CD14-positive monocyte (primary cell): ENCODE measurements at places on chromosomes 6 and 20.

- DNase-seq: peak; percentile 14
Measured at GRCh38 chr6:27478141-27478705, 5.3 kb upstream of the ZNF184 start.

- no peak for DNase-seq
Measured at GRCh38 chr20:62292108-62292507, 10.7 kb upstream of the ADRM1 start.

- no peak for DNase-seq
Measured at GRCh38 chr6:85255661-85256060, 194.2 kb upstream of the NT5E start.

- no peak for DNase-seq
Measured at GRCh38 chr6:34476447-34476846, 10.6 kb downstream of the PACSIN1 start.

DNA sequence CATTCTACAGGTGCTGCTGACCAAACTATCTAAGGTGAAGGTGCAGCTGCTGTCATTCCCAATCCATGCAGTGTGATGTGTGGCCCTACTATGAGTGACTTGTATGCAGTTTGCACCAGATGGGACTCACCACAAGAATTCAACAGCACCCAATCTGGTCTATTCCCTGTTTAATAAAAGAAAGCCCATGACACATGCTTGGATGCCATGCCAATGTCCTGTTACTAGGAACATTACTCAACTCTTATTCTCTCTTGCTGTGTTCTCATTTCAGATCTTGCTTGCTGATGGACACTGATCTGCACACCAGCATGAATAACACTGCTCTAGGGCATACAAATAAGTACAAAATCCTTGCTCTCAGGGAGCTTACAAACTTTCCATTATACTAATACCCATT lies 221.6 kb upstream of the CDYL start:
- no peak for DNase-seq

GRCh38 chr20:2872459-2873009 lies 747 bp upstream of the PTPRA start:
- peak; percentile 45 for DNase-seq

- no peak for DNase-seq
Measured at GRCh38 chr20:21104921-21105320, 1.2 kb downstream of the LINC00237 start.

GRCh38 chr6:110541701-110542309 lies 65.4 kb upstream of the SLC22A16 start:
- DNase-seq: no peak

DNA sequence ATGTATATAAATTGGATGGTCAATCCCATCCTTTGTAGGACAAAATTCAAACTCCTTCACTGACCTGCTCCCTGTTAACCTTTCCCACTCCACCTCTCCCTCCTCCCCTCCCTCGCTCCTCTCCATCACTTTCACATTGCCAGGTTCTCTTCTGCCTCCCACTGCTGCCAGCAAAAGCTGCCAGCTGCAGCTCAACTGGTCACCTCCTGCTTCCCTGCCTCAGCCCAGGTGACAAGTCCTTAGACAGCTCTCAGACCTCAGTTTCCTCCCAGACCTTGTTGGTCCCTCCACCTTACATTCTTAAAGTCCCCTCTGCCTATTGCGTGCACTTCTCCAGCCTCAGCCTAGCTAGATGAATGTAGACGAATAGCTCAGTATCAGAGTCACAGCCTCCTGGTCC lies 23.3 kb upstream of the RTF2 start:
- DNase-seq: no peak

DNA sequence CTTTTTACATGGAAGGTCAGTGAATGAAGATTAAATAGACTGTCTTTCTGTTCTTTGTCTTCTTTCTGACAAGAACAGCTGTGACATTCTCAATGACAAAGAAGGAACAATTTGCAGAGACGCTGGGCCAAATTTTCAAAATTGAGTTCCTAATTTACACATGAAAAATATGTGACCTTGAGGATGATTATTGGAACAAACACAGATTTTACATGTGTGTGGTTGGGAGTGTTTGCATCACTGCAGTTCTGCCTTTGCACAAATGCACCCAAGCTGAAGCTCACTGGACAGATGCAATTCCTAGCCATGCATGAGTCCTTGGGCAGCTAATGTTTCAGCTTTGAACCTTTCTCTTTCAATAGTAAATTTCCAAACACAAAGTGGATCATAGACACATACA lies 350.8 kb downstream of the QKI start:
- DNase-seq: no peak

GRCh38 chr6:137976430-137976829 lies 109.4 kb downstream of the TNFAIP3 start:
- DNase-seq: no peak

GRCh38 chr6:146928503-146928902 lies 275.7 kb upstream of the STXBP5 start:
- DNase-seq: no peak

DNA sequence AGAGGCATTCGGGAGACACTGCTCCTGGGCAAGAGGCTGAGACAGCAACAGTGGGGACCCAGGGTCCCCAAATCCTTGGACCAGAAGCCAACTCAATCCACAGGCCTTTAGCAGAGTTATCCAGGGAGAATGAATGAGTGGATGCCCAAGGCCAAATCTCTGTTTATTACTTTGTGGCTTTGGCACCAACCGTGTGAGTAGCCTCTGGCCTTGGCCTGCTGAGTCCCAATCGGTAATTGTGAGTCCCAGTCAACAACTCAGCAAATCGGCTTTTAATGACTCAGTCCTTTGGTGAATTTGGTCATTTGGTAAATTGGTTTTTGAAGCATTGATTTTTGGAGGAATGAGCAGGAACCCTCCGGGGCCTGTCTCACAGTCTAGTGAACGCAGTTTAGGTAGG lies 29.1 kb upstream of the ECI2 start:
- DNase-seq: no peak

GRCh38 chr6:24926192-24926591 lies 9.6 kb downstream of the RIPOR2 start:
- DNase-seq: no peak
